ENCODE measurements at places on chromosomes 7 and 10.
A peak's percentile ranks its signal among the peaks of the same experiment; 100 is the strongest.

DNA sequence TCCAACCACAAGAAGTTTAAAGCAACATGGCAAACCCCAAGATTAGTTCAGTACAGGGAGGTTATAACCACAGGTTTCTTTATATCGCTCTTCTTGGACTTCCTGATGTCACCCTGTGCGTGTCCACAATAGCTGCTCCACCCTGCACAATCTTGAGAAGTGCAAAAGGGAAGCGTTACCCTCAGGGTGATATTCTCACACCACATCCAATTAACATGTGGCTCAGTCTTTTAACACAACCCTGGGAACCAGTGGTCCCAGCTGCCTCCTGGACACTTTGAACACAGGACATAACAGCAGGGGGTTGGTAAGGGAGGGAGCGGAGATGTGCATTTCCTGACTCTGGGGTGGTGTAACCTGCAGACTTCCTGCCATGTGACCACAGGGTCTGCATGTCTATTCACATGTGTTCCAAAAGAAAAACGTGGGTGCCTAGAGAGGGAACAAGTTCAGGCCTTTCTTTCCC is 64.6 kb downstream of the GSAP start:
- no peak for DNase-seq

GRCh38 chr10:110530131-110530831 is 32.6 kb downstream of the DUSP5 start:
- DNase-seq = peak; percentile 56

GRCh38 chr7:6153646-6154541 is 118.5 kb downstream of the CYTH3 start:
- no peak for DNase-seq

- DNase-seq = no peak
These were observed 17.7 kb upstream of the MINDY3 start for GRCh38 chr10:15877836-15878576.

GRCh38 chr7:84510505-84510904 is 315.9 kb upstream of the SEMA3A start:
- no peak for DNase-seq

- no peak for DNase-seq
These were observed 249.1 kb downstream of the KCND2 start for GRCh38 chr7:120521761-120522737.

DNA sequence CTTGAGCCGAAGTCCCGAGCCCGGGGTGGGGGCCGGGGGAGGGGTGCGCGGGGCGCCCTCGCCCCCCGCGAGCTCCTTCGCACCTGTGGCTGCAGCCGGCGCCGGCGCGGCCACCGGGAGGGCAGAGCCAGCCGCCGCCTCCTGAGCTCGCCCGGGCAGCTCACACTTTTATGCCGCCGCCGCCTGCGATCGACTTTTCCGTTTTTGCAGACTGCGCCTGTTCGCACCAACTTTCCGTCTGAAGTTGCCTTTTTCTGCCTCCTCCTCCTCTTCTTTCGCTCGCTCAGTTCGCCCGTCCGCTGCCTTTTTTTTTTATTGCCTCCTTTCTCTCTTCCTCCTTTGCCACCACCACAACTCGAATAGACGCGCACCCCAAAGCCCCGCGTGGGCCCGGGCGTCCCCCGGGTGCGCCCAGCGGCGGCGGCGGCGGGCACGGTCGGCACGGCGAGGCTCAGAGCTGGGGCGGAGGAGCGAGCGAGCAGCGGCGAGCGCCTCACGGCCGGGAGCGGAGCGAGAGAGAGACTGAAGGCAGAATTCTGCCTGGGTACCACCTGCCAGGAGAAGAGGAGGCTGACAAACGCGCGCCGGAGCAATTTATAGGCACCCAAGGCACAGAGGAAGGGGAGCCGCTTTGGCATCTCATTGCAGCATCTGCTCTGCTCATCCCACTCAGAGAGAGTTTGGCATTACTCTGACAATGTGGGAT is at the start of gene C1QL3:
C1QL3 (minus strand) TSS at position 569 of the 706 bp plus-strand sequence. CDS start 814 bp downstream, outside the sequence.
- DNase-seq = peak; percentile 7

DNA sequence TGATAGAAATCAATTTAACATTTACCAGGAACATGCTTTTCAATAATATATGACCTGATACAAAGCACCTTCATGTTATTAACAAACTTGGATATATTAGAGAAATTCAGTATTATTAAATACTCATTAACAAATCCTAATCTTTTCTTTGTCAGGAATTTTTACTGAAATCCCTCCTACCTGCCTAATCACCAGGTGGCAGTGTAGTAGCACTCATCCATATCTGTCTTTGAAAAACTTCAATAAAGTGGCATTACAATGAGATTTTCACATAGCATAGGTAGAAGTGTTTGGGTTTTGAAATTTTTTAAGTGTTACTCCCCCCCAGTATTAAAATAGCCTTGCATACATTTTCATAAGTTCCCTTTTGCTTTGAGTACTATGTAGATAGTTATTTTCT is 1246.6 kb upstream of the LRRN3 start:
- DNase-seq = peak; percentile 28

GRCh38 chr10:92567952-92568600 is 5.8 kb downstream of the IDE start:
- no peak for DNase-seq

- peak; percentile 51 for DNase-seq
These were observed 96.2 kb downstream of the C10orf105 start for GRCh38 chr10:71623098-71623985.

DNA sequence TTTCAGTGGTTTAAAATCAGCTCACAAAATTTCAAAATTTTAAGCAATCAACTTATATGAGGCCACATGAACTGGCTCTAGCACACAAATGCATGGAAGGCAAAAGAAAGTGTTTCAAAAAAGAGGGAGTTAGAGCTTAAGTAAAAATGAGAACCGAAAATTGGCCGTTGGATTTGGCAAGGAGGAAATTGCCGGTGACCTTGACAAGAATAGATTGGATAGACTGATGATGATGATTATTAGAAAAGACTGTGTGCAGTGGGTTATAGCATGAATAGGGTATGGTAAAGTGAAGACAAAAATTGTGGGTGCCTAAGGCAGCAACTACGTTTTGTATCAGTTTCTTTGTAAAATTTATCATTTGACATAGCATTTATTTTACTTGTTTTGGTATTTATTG is 175.7 kb downstream of the SEMA3D start:
- DNase-seq = no peak

- DNase-seq = no peak
These were observed 221.7 kb upstream of the DKK1 start for GRCh38 chr10:52092390-52092789.

DNA sequence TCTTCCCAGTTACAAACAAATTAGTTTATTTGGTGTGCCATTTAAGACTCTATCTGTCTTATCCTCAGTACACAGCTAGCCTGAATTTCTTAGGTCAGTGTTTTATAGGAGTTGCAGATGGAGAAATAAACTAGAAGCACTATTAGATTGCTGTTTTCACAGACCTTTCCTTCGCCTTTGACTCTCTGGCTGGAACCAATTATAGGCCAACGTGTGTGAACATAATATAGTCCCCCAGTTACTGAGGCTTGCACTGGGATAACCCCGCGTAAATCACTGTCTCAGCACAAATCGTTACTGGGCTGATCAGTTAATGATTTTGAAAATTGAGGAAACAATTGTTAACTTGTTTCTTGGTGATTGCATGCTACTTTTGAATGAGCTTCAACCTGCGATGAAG is 233.4 kb downstream of the GFRA1 start:
- no peak for DNase-seq

DNA sequence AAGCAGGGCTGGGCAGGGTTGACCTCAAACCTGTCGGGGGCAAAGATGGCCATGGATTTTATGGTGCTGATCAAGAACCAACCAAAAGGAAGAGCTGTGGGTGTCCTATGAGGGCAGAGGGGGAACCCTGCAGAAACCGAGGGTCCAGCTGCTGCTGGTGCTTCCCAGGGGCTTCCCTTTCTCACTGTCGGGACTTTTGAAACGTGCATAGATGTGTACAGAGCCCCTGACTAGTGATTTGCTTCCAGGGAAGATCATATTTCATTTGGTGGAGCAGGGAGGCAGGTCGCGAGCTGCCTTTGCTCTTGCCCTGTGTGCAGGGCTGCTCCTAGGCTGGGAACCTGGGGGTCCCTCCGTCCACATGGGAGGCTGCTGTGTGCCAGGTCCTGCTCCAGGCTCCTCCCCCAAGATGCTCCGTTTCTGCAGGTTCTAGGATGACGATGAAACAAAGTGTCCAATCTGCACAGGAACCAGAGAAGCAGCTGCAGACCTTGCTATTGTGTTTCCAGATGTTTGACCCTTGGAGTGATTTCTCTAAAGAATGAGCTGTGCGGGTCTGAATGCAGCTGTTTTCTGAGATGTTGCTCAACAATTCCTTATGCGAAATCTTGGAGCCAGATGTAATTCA is 9.4 kb upstream of the INPP5A start:
- DNase-seq = no peak

- DNase-seq = no peak
These were observed 56.3 kb downstream of the CAMK1D start for GRCh38 chr10:12405342-12406320.

GRCh38 chr10:1199345-1199673 is 143.1 kb downstream of the WDR37 start:
- DNase-seq = no peak

- no peak for DNase-seq
These were observed 21.0 kb upstream of the MYL7 start for GRCh38 chr7:44162179-44162578.

DNA sequence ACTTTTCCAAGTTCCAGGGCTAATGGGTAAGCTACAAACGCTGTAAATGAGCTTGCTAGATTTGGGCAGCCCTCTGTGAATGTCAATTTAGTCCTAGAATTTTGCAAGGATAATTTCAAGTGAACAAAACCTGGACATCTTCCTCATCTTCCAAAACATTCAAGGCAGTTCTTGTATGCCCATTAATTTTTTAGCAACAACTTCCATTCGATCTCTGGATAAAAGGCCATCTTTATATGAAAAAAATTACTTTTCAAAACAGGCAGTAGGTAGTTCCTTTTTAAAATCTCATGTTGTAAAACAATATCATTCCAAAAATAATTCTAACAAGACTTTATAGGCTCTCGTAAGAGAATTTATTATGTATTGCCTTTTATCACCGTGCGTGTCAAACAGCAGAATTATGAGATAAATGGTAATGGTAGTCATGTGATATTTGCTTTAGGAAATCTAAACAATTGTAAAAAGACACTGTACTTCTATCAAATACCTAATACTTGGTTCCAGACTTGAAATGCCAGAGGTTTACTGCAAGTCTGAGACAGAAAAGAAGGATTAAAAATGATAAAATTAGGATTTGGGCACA is 143.7 kb upstream of the NRP1 start:
- DNase-seq = no peak

- DNase-seq = no peak
These were observed 448.9 kb upstream of the FZD8 start for GRCh38 chr10:36091007-36091406.

DNA sequence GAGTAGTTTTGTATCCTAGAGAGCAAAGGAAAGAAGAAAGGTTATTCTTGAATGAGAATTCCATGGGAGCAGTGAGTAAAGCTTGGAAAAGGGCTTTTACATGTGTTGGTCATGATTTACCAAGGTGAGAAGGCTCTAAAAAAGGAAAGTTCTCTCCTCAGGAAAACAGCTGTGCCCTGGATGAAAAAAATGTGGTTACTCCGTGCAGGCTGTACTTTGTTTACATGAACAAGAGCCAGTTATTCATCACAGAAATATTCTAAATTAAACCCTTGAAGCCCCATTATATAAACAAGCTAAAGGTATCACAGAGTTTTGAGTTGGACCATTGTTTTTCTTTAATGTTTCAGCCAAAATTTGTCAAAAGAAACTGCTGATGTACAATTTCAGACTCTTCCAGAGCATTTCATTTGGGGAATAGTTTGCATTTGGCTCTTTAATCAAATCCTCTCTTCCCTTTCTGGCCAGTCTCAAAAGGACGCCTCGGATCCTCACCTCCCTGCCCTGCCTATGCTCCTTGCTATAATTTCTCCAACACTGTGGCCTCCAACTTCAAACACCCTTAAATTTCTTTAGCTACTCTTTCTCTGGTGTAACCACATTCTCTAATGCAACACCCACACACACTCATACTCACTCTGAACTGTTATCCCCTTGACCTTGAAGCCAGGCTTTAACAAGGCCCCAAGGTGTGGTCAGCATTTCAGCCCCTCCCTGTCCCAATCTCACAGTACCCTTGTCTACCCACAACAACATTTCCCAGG is 47.4 kb downstream of the AFAP1L2 start:
- no peak for DNase-seq

- DNase-seq = no peak
These were observed 299.4 kb downstream of the CRPPA start for GRCh38 chr7:16121876-16122390.

DNA sequence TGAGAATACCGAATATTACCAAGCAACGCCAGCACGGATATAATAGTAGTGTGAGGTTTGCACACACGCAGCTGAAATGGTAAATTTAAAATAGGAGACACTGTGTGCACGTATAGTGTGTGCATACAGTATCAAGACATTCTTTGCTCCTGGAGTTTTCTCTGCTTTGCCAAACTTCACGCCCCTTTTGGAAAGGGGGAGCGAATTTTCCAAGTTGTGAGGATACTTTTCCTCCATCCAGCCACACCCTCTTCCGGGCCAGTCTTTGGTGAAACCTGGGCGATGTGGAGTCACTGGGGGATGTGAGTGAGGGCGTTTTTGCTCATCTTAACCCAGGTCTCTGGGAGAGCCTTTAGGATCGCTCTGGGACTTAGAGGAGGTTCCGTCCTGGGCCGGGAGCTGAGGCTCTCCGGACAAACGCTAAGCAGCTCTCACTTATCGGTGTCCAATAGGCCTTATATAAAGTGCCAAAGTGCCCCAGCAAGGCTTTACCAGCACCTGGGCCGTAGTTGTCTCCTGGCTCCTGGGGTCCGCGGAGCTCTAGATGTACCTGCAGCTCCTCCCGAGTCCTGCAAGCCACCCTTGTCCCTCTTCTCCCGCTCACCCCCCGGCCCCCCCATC is 160.0 kb upstream of the MKI67 start:
- no peak for DNase-seq

GRCh38 chr7:25032774-25033743 is 53.1 kb upstream of the OSBPL3 start:
- DNase-seq = no peak

DNA sequence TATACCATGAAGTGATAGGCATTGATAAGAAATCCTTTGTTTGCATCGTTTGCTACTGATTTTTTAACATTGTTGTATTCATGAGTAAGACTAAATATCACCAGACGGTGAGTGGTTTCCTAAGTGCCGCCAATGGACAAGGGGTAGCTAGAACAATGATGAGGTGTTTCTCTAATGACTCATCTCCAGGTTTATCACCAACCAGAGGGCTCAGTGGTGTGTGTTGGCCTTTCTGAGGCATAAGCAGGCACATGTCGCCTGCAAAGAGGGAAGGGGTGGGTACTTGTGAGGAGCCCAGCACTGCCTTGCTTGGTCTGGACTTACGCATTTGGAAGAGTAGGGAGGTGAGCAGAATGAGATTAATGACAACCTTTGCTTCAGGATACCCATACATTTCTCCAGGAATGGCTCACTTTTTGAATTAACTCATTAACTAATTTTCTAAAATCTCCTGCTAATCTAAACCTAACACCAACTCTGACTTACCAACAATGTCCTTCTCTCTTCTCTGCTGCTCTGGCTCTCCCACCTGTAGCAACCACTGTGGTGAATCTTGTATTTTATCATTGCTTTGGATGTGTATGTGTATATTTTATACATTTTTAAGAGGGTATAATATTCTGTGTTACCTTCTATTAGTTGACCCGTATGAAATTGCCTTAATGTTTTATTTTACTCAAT is 722.6 kb downstream of the GRID1 start:
- no peak for DNase-seq
